ENCODE measurements at places on chromosomes 6 and 20.
A peak's percentile ranks its signal among the peaks of the same experiment; 100 is the strongest.

GRCh38 chr6:30168741-30169140 is 5.4 kb downstream of the TRIM15 start:
- no peak for DNase-seq
- no peak overlapping the region for H3K4me3 ChIP-seq

DNA sequence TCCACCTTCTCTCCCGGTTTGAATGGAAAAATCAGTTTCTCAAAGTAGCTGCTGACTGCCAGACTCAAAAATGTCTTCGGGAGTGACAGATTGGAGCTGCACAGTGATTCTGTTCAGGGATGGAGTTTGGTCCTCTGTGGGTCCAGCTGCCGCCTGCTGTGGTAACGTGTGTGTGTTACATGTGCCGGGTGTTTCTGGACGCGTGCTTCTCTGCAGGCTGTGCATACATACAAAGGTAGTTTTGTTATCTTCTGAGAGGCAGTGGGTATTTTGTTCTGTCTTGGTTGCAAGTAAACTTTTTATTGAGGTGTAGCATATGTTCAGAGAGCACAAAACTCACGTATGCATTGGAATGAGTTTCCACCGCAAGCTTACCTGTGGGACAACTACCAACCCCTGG is 41.3 kb upstream of the NAA20 start:
- no peak overlapping the region for H3K4me3 ChIP-seq
- peaks cover 2% of the 10 kb centered on the region for H3K4me1 ChIP-seq
- no peaks in the 10 kb centered on the region for H3K36me3 ChIP-seq
- no peak overlapping the region for H3K27ac ChIP-seq

GRCh38 chr6:110746680-110747079 is 68.6 kb downstream of the CDK19 start:
- no peak for DNase-seq
- H3K27me3 ChIP-seq = no peaks in the 10 kb centered on the region
- no peak overlapping the region for H3K27ac ChIP-seq

- no peak overlapping the region for H3K4me3 ChIP-seq
- H3K27me3 ChIP-seq = peaks cover 3% of the 10 kb centered on the region
- no peak for DNase-seq
- no peaks in the 10 kb centered on the region for H3K4me1 ChIP-seq
- H3K36me3 ChIP-seq = no peaks in the 10 kb centered on the region
Observed at GRCh38 chr20:24203526-24204183, 215.1 kb upstream of the GGTLC1 start.

GRCh38 chr6:69812746-69813427 is 16.1 kb upstream of the LMBRD1 start:
- H3K36me3 ChIP-seq = no peaks in the 10 kb centered on the region
- H3K27me3 ChIP-seq = peaks cover 5% of the 10 kb centered on the region
- H3K4me1 ChIP-seq = peaks cover 45% of the 10 kb centered on the region
- no peak overlapping the region for H3K4me3 ChIP-seq
- H3K27ac ChIP-seq = no peak overlapping the region

DNA sequence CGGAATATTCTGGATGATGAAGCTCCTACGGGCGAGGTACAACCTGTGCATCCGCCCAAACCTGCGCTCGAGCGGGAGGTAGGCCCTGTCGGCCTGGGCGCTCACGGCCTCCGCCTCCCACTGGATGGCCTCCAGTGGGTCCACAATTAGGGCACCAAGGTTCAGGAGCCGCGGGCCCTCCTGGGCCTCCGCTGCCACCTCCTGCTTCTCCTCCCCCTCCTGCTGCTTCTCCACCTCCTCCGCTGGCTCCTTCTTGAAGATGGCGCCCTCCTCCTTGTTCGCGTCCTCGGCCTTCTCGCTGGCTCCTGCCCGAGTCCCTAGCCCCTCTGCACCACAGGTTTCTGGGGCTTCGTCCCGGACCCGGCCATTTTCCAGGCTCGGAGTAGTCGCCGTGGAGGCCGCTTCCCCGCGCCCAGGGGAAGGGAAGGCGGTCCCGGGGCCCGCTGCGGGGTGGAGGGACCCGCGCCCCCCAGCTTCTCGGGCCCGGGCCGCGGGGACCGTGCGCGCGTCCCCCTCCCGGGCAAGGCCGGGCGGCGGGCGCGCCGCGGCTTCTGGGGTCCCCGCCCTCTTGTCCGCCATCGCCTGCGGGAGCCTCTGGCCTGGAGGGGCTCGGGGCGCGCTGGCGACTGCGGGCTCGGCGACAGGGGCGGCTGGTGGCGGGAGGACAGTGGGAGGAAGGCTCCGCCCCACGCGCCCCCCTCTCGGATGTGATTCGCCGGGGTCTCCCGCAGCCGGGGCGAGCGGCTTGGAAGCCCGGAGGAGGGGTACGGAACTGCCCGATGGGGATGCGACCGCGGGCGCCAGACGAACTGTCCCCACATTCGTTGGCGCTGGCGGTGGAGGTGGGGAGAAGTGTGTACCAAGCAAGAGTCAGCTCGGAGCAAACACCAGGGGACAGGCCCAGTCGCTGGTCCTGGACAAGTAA is 17.6 kb downstream of the PLAGL2 start:
- peaks cover 2% of the 10 kb centered on the region for H3K27me3 ChIP-seq
- H3K4me1 ChIP-seq = peaks cover 22% of the 10 kb centered on the region
- peaks cover 3% of the 10 kb centered on the region for H3K36me3 ChIP-seq

DNA sequence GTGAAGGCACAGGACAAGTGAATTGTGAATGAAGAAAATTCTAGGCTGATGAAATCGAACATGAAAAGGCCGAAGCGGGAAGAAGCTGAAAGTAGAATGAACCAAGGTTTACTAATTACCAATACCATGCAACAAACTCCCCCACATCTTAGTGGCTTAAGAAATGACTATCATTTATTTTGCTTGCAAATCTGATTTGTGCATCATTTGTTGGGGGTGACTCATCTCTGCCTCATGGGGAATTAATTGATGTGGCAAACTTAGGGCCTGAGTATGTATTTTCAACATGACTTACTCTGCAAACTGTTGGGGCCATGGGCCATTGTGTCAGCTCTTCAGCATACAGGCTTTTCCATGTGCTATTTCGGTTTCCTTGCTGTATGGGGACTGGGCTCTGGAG is 26.8 kb downstream of the PPP1R14C start:
- H3K4me3 ChIP-seq = no peak overlapping the region
- H3K27me3 ChIP-seq = peaks cover 2% of the 10 kb centered on the region
- DNase-seq = no peak
- H3K36me3 ChIP-seq = no peaks in the 10 kb centered on the region
- H3K4me1 ChIP-seq = no peaks in the 10 kb centered on the region

DNA sequence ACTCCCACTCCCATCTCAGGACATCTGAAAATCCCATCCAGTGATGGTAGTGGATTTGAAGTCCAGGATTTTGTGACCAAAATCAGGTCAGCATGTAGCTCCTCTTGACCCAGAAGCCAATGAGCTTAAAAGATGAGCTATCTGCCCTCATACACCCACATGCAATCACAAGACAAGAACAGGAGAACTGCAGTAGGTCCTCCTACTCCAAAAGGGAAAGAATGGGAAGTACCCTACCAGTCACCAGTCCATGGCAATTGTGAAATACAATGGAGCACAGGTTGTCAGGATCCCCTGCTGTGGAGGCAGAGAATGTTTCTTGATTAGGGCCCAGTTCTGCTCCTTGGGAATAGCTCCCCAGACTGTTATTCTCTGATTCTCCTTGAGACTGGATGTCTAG is 347.3 kb upstream of the CNR1 start:
- H3K4me3 ChIP-seq = no peak overlapping the region
- no peaks in the 10 kb centered on the region for H3K36me3 ChIP-seq
- H3K4me1 ChIP-seq = no peaks in the 10 kb centered on the region
- DNase-seq = no peak
- H3K27ac ChIP-seq = no peak overlapping the region

- no peak overlapping the region for H3K27ac ChIP-seq
- H3K4me3 ChIP-seq = no peak overlapping the region
- peaks cover 10% of the 10 kb centered on the region for H3K4me1 ChIP-seq
- DNase-seq = no peak
Observed at GRCh38 chr20:38642498-38642897, 40.9 kb downstream of the ARHGAP40 start.

DNA sequence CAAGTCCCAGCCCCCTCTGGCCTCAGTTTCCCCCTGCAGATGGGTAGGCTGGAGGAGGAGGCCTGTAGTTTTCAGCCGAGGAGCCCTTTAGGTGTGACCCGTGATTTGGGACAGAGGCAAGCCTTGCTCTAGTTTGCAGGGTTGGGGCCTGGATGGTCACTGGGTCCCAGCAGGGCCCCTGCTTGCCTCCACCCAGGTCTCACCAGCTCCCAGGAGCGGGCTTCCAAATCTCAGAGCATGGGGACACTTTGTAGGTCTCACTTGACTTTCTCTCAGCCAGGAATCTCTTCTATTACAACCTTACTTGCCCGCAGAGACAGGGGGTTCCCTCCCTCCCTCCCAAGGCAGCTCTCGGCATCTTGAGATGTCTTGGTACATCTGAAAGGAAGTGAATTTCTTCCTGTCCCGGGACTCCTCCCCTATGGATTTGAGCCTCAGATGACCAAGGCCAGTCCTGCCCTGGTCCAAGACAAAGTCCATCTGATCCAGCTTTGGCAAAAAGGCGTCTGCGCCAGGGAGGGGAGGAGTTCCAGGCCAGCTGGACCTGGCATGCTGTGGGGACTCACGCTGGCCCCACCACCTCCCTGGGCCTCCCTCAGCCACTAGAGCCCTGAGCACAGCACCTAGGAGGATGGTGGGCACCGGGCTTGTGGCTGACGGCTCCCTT is 47.4 kb downstream of the SRC start:
- no peak overlapping the region for H3K4me3 ChIP-seq
- no peaks in the 10 kb centered on the region for H3K36me3 ChIP-seq
- no peak for DNase-seq
- no peak overlapping the region for H3K27ac ChIP-seq
- H3K4me1 ChIP-seq = no peaks in the 10 kb centered on the region

DNA sequence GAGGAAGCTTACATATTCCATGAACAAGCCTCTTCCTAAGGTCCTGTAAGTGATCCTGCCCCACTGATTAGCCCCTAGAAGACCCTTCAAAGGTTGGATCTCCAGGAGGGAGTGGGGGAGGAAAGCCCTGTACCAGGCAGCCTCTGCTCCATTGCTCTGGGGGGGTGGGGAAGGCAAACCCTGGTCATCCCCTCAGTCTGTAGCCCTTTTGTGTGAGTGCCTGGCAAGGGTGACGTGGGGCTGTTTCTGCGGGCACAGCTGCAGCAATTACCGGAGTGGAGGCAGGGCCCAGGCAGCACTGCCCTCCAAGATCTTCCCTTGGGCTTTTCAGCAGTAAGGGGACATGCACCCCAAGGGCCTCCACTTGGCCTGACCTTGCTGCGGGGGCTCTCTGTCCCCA is at the start of gene MOG:
MOG (plus strand) TSS at position 295 of the 400 bp plus-strand sequence. CDS start 118 bp downstream, outside the sequence.
- H3K4me3 ChIP-seq = no peak within 1 kb of the TSS
- no peaks in the 10 kb centered on the region for H3K36me3 ChIP-seq
- peaks cover under 1% of the 10 kb centered on the region for H3K4me1 ChIP-seq
- DNase-seq = no peak

DNA sequence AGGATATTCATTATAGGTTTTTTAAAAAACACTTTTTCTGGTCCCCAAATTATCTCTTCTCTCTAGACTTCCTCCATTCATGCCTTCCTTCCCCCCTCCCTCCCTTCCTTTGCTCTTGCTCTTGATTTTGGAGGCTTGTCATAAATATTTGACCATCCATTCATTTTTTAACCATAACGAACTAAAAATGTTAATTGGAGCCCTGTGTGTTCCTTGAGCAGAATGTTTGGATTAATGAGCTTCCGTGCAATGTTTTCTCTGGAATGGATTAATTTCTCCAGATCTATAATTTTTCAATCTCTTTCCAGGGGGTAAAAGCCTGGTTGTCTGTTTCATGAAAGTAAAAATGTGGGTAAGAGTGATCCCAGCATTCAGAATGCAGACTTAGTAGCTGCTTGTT is 155.5 kb downstream of the ESR1 start:
- no peak for DNase-seq
- no peaks in the 10 kb centered on the region for H3K36me3 ChIP-seq
- H3K4me3 ChIP-seq = no peak overlapping the region
- H3K4me1 ChIP-seq = peaks cover 19% of the 10 kb centered on the region
- H3K27ac ChIP-seq = no peak overlapping the region

- H3K36me3 ChIP-seq = no peaks in the 10 kb centered on the region
- peak overlapping the region; percentile 93 for H3K27ac ChIP-seq
- peak; percentile 68 for DNase-seq
Observed at GRCh38 chr6:26249957-26250697, 114.9 kb upstream of the BTN3A2 start.

DNA sequence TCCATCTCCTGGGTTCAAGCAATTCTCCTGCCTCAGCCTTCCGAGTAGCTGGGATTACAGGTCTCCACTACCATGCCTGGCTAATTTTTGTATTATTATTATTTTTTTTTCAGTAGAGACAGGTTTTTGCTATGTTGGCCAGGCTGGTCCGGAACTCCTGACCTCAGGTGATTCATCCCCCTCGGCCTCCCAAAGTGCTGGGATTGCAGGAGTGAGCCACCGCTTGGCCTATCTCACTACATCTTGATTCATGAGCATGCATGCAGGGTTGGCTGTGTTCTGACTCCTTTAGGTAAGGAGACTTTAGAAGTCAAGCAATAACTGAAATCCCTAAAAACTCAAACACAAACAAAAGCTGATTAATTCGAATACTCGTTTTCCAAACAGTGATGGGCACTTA is 80.9 kb downstream of the GJA1 start:
- no peak for DNase-seq
- no peak overlapping the region for H3K4me3 ChIP-seq
- H3K4me1 ChIP-seq = no peaks in the 10 kb centered on the region
- H3K36me3 ChIP-seq = no peaks in the 10 kb centered on the region
- peaks cover 2% of the 10 kb centered on the region for H3K27me3 ChIP-seq
- no peak overlapping the region for H3K27ac ChIP-seq

- peaks cover 15% of the 10 kb centered on the region for H3K36me3 ChIP-seq
- no peak for DNase-seq
- H3K4me1 ChIP-seq = peaks cover 36% of the 10 kb centered on the region
- peaks cover 15% of the 10 kb centered on the region for H3K27me3 ChIP-seq
- H3K4me3 ChIP-seq = no peak overlapping the region
Observed at GRCh38 chr6:139287868-139288267, 3.9 kb downstream of the TXLNB start.

DNA sequence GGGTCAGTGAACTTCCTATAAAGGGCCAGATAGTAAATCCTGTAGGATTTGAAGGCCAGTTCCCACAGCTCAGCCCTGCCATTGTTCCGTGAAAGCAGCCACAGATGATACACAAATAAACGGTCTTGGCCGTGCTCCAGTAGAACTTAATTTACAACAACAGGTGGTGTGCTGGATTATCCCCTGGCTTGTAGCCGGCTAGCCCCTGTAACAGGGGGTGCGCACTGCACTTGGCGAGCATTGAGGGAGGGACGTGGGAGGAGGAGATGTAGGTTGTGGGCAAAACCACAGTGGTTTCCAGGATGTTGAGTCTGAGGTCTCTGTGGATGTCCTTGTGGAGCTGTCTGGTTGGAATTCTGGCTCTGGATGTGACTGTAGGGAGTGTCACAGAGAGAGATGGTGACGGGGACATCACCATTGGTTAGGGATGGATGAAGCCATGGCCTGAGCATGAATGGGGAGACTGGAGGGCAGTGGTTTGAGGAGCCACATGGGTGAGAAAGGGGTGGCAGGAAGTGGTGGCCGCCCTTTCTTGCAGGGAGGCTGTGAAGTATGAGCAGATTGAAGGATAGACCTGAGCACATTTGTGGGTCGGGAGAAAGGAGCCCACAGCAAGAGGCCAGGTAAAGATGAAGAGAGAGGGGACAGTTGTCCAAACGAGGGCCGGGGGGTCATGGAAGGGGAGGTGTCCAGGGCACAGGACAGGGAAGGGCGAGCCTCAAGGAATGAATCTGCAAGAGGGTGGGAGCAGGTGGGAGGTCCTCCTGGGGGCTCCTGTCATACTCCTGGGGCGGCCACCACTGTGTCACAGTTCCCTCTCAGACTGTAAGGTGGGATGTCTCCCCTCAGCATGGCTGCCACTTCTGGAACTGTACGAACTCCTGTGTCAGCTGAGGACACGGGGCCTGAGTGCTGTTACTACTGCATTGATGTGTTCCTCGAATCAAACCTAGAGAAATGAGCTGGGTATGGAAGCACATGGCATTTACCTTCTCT is 53.6 kb downstream of the CDH26 start:
- peak overlapping the region; percentile 76 for H3K27ac ChIP-seq
- H3K4me1 ChIP-seq = peaks cover 39% of the 10 kb centered on the region
- DNase-seq = peak; percentile 50
- peaks cover 14% of the 10 kb centered on the region for H3K27me3 ChIP-seq

Measured in immature natural killer cell (primary cell).